ENCODE measurements at places on chromosomes 2 and 18. TPM values are rescaled to one million over a fixed set of nuclear protein-coding genes. Genes with fewer than 3 reads are reported as not detected.

Gene CSRNP3
- 0.41 TPM for total RNA-seq

Gene SPIRE1
- total RNA-seq: 36.4 TPM

Gene RTP5
- total RNA-seq: not detected

Gene DES
- 0.60 TPM for total RNA-seq

Gene NT5DC4
- 6.1 TPM for total RNA-seq

Gene ADI1
- total RNA-seq: 72.2 TPM

Gene PPP1CB
- 231 TPM for total RNA-seq

Gene CEP68
- total RNA-seq: 10.8 TPM

Gene KCNK3
- total RNA-seq: not detected

Gene TBR1
- total RNA-seq: not detected

Gene MEP1B
- not detected for total RNA-seq

Gene ARHGEF33
- 1.4 TPM for total RNA-seq

Gene SGPP2
- 0.57 TPM for total RNA-seq

Gene ACTR1B
- total RNA-seq: 49.9 TPM

Gene AGAP1
- 91.4 TPM for total RNA-seq

Gene CFAP65
- total RNA-seq: not detected

Gene SLC19A3
- total RNA-seq: 4.5 TPM

Gene MYO7B
- not detected for total RNA-seq

Gene HOXD10
- total RNA-seq: not detected

Data from PC-9 (cell line).